RPMI7951 (cell line): ENCODE measurements at places on chromosomes 3 and 15. TPM values are rescaled to one million over a fixed set of nuclear protein-coding genes. Genes with fewer than 3 reads are reported as not detected.
A peak's percentile ranks its signal among the peaks of the same experiment; 100 is the strongest.

DNA sequence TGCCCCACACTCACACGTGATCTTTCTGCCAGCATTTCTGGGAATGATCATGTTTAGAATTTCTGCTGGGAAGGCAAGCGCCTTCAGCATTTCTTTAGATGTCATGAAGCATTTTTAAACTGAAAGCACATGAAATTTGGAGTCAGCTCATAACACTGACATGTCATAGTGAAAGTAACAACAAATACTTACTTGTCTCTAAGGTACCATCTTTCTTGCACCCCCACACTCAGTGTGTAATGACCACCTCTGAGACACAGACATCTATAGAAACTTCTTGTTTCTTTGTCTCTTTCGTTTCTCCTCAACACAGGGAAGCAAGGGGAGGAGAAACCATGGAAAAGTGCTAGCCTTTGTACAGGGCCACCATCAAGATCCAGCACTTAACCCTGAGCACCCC is 171.7 kb downstream of the RORA start:
- DNase-seq, result no peak

DUOX1 gene
- not detected in 2 replicates for total RNA-seq

FEZF2 gene
- total RNA-seq, result not detected in 2 replicates

DNA sequence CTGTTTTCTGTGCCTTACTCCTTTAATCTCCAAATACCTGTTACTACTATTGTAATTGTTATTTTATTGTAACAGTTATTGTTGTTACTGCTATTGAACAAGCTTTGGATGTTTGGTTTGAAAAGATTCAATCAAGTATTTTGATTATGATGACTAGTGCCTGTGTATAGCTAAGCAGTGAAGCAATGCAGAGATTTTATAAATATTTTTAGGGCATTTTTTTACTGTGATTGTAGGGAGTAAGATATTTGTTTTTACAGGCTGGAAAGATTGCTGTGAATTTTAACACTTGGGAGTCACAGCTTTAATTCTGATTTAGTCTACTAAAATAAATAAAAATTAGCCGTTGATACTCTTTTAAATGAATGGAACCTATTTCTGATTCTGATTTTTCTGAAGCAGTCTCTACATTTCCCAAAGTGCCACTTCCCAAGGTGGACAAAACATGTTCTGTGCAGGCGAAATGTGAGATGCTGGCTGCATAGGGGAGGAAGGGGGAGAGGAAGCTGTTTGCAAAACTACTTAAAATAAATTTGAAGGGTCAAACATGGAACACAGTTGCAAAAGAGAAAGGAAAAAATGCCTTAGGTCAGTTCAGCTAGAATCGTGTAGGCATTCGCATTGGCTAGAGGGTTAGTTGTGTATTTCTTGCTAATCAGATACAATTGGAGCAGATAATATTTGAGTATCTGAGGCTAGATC is 25.7 kb downstream of the EEFSEC start:
- peak; percentile 47 for DNase-seq

MIX23 gene
- 66.8 and 99.6 TPM in 2 replicates for total RNA-seq

GPR62 gene
- not detected in 2 replicates for total RNA-seq

- peak; percentile 93 for DNase-seq
Measured at GRCh38 chr3:57692396-57693147, at the start of gene DENND6A. DENND6A (minus strand) TSS chr3:57693077; CDS start chr3:57693018, 59 bp downstream.

- DNase-seq, result peak; percentile 54
Measured at GRCh38 chr15:22240986-22241385, 160.7 kb downstream of the OR4M2 start.
